Sciatic nerve (tissue), 2 donors: ENCODE measurements at places on chromosomes 11 and 22. TPM values are rescaled to one million over a fixed set of nuclear protein-coding genes. Genes with fewer than 3 reads are reported as not detected.

GRCh38 chr11:48093795-48094642 lies 113.7 kb downstream of the PTPRJ start:
- no peak for DNase-seq

DNA sequence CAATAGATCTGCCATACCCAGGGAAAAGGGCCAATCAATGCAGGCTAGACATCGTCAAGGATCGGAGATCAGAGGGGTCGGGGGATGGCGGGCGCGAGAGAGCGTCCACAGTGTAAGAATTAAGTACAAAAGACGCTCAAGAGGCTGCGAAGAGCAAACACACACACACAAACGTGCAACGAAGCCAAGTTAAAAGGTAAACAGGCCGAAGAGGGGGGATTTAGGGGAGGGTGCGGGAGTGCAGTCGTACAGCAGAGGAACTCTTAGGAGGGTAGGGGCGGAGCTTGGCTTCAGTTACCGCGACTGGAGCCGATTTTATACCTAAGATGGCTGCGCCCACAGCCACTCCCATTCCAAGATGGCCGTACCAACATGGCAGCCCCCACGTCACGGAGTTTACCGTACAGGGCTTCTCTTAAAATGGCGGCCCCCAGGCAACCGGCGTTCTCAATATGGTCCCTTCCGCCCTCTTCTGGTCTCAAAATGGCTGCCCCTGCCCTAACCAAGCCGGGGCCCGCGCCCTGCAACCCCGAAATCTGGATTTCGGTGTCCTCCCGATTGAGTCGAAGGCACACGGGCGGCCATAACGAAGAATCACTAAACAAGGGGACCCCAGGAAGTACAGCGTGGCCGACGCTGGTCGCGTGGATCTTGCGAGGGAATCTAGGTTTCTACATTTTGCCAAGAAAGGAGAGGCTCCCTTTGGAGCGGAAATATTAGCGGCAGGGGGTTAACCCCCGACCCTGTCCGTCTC lies 1.9 kb downstream of the GNG3 start:
- DNase-seq = peak; percentile 98

MS4A3 gene
- total RNA-seq = 1.4 TPM

GRCh38 chr11:46978005-46978491 lies 41.5 kb downstream of the CSTPP1 start:
- DNase-seq = no peak

HOATZ gene
- total RNA-seq = not detected
